ENCODE measurements at places on chromosomes 11 and 22.

DNA sequence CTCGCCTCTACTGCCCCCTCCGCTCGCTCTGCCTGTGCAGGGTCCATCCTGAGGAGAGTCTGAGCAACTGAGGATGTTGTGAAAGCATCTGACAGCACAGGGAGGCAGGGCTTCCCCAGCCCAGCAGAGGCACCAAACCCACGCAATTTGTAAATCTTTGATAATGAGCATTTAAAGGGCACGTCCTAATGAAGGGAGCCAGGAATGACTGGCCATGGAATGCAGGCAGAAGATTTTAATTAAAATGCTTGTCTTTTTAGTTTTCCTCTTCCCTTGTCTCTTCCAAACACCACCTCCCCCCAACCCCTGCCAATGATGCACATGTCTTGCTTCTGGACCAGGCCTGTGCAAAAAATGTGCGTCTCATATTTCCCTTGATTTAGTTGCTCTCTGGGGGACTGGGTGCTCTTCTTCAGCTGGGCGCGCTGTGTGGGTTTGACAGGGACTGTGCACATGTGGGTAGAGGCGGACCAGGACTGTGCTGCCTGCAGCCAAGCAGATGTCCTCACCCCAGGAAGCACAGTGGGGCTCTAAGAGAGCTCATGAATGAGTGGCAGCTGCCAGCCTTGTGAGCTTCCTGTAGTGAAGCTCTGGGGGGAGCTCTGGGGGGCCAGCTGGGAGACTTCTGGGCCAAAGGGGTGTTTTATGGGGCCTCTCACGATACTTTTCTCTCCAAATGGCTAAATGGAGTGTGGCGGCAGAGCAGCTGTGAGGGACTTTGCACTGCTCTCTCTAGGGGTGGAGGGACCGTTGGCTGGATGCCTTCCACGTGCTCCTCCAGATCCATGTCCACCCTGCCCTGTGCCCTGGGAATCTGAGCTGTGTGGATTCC is 273.5 kb downstream of the ST3GAL4 start:
- no peak for DNase-seq

DNA sequence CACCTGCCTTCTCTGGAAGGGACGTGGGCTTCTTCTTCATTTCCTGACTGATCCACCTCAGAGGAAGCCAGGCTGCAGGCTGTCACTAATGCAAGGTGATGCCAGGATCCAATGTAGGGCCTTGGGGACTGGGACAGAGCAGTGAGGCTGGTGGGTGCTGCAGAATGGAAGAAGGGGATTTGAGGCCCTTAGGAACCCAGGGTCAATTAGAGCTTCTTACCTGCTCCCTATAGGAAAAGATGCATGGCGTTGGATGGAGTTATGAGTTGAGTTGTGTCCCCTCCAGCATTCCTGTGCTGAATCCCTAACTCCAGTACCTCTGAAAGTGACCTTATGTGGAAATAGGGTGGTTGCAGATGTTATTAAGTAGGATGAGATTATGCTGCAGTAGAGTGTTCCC is 190.4 kb downstream of the MIAT start:
- no peak for DNase-seq

DNA sequence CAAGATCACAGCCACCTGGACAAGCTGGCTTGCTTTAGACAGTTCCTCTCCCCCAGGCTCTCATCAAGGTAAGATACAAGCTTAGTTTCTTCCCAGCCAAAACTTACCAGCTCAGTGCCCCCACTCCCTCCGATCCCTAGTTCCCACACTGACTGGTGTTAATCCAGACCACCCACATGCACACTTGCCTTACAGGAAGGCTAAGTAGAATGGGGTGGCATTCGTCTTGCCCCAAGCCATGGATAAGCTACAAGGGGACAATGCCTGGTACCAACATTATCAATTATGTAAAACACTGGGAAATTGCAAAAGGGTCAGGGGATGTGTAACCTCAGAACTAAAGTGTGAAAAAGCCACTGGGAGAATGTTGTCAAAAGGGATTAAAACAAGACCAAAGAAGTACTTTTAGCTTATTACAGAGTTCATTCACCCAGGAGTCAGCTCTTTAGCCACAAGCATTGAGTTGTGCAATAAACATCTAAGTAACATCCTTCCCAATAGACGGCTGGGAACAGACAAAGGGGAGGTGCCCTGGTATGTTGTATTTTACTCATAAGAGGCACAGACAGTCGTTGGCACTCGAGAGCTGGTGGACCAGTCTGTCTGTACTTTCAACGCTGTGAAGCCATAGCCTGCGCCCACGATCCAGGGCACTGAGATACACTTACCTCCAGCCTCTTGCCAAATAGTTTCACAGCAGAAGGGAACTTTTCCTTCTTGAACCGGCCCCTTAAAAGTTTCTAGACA is 1.1 kb downstream of the DHCR7 start:
- DNase-seq, result no peak

DNA sequence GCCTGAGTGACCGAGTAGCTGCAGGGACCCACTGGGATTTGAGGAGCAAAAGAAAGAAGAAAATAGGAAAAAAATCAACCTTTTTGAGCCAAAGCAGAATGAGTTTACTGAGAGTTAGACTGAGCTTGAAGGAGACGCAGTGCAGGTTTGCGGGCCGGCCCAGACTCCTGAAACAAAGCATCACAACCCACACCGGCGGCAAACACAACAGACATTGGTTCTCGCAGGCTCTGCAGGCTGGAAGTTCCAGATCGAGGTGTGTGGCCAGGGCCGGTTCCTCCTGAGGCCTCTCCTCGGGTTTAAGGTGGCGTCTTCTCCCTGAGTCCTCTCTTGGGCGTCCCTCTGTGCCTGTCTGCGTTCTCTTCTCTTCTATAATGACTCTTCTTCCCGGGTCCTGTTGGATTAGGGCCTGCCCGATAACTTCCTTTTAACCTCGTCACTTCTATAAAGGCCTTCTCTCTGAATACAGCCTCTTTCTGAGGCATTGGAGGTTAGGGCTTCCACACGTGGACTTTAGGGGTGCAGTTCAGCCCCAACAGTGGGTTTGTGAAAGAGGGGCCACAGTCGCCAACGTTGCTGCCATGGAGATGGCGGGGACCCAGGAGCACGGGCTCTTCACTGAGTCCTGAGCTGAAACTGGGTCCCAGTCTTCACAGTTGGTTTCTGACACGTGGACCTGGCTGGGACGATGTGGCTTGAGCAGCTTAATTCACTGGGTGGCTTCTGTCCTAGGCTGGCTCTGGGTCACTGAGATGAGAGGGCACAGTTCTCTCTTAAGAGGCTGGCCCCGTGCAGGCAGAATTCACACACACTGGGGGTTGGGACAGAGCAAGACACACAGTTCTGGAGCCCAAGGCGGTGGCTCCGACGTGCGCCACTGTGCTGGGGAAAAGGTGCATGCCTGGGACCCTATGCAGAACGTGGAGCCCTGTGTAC is 1047.7 kb downstream of the BRD1 start:
- no peak for DNase-seq

DNA sequence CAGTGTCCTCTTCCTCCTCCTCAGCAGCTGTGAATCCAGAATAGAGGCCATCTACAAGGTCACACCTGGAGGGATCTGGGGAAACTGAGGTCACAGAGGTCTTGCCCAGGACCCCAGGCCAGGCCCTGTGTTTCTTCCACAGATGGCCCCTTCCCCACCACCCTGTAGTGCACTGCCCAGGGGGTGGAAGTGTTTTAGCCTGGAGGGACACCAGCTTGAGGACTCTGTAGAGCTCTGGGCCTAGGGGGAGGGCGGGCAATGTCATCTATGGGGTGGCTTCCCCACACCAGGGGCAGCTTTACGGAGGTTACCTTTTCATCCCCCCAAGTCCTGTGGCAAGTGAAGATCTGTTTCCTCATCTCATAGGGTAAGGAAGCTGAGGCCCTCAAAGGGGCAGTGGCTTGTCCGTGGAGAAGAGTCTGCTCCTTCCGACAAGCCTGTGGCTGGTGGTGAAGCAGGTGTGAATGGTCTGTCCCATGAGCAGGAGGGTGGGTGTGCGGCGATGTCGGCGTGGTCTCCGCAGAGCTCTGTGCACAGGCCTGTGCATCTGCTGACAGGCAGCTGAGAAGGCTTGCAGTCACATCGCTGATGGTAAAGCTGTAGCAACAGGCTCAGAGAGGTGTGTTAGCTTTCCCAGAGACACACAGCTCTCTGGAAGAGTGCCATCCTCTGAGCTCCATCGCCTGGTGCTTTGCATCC is 74.1 kb upstream of the WNT7B start:
- no peak for DNase-seq

DNA sequence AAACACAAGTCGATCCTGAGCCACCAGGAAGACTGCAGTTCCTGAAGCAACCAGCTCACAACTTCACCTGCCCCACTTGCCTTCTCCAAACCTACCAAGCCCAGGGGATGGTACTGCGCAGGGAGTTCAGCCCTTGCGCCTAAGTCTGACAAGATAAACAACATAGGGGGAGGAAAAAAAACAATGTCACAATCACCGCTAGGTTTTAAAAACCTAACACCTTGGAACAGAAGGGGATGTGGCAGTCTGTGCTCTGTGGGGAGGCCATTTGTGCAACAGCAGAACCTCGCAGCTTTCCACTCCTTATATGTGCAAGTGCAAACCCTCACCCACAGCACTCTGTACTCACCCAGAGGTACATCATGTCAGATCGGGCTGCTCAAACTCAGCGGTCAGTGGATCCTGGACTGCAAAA is 134.2 kb downstream of the RBFOX2 start:
- DNase-seq, result no peak

DNA sequence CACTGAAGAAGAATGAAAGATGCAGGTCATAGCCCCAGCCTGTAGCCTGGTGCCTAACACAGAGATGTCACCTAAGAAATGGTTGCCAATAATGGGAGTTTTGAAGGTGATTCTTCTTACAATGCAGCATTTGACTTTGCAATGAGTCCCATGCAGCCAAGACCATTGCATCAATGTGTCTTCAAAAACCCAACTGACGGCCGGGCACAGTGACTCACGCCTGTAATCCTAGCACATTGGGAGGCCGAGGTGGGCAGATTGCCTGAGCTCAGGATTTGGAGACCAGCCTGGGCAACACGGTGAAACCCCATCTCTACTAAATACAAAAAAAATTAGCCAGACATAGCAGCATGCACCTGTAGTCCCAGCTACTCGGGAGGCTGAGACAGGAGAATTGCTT is 89.3 kb upstream of the ASPHD2 start:
- no peak for DNase-seq

DNA sequence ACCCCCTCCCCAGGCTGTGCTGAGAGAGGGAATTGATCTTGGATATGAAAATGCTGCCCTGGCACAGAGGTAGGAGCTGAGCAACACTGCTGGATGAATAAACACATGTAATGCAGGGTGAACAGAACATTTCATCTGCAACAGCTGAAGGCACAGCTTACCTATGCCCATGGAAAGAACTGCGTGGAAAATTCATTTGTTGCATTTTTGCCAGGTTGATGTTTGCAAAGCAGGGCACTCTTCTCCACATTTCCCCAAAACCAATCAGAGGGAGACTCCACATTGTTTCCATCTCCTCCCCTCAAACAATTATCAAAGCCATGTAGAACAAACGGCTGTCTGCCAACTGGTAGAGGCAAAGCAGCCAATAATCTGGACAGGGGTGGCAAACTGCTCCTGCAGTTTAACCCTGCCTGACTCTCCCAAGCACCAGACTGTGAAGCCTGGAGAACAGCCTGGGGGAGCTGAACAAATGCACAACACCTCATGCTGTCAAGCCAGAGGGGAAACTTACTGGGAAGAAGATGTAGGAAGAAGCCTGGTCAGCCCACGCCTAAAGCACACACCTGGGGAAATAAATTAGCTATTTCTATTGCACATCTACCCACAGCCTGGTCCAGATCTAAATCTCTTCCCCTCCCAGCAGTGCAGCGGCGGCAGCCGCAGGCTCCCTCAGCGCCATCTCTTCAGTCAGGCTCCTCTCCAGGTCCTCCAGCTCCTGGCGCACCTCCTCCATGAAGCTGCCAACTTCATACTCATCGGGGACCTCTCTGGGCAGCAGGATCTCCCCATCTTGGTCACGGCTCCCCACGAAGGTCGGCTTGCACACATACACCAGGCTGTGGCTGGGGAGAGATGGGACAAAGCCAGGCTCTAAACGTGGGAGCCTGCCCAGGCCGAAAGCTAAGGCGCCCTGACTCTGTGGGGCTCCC is 44.3 kb downstream of the DKK3 start:
- no peak for DNase-seq

DNA sequence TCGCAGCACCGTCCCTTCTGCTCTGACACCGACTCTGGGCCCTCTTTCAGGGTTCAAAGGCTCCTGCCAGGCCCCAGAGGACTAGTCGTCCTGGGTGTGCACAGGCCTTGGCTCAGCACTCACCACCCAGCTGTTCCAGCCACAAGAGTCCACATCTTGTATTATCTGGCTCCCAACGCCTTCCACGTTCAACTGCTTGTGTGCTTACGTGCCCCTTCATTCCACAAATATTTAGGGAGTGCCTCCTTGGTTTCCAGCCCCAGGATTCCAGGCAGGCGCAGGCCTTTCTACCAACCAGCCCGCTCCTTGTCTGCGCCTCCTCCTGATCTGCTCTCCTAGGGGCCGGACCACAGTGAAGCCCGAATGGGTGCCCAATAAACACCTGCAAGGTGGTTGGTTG is 70.9 kb downstream of the SCUBE1 start:
- no peak for DNase-seq

DNA sequence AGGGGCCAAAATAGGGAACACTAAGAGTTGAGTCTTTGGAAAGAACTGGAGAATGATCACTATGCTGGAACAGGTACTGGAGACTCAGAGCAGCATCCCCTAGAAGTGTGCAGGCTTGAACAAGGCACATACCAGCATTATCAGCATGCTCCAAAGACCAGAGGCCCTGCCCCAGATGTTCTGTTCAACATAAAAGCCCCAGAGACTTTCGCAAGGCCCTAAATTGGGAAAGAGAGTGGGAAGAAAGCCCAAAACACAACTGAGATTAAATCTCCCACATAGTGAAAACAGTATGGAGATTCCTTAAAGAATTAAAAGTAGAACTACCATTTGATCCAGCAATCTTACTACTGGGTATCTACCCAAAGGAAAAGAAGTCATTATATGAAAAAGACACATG is 9.4 kb downstream of the CNGA4 start:
- DNase-seq, result no peak

- no peak for DNase-seq
Observed at GRCh38 chr11:102117472-102118113, 7.3 kb downstream of the YAP1 start.

DNA sequence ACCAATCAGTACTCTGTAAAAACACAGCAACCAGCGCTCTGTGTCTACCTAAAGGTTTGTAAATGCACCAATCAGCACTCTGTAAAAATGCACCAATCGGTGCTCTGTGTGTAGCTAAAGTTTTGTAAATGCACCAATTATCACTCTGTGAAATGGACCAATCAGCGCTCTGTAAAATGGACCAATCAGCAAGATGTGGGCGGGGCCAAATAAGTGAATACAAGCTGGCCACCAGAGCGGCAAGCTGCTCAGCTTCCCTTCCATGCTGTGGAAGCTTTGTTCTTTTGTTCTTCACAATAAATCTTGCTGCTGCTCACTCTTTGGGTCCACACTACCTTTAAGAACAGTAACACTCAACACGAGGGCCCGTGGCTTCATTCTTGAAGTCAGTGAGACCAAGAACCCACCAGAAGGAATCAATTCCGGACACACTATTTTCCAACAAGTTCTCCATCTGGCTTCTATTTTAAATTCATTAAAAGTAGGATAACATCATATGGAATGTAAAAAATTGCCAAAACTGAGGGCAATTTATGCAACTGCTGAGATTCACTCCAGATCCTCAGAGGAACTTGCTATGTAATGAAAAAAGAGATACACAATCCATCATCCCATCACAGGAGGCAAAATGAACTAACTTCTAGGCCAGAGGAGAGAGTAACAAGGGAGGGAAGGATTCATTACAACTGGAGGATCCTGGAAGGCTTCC is 3.1 kb upstream of the PANX1 start:
- DNase-seq, result no peak

All from iPS-NIHi11 (cell line).